GM12892 (cell line): ENCODE measurements at places on chromosomes 7 and 10.

- DNase-seq = no peak
Measured at GRCh38 chr7:39510864-39511354, 55.3 kb upstream of the YAE1 start.

DNA sequence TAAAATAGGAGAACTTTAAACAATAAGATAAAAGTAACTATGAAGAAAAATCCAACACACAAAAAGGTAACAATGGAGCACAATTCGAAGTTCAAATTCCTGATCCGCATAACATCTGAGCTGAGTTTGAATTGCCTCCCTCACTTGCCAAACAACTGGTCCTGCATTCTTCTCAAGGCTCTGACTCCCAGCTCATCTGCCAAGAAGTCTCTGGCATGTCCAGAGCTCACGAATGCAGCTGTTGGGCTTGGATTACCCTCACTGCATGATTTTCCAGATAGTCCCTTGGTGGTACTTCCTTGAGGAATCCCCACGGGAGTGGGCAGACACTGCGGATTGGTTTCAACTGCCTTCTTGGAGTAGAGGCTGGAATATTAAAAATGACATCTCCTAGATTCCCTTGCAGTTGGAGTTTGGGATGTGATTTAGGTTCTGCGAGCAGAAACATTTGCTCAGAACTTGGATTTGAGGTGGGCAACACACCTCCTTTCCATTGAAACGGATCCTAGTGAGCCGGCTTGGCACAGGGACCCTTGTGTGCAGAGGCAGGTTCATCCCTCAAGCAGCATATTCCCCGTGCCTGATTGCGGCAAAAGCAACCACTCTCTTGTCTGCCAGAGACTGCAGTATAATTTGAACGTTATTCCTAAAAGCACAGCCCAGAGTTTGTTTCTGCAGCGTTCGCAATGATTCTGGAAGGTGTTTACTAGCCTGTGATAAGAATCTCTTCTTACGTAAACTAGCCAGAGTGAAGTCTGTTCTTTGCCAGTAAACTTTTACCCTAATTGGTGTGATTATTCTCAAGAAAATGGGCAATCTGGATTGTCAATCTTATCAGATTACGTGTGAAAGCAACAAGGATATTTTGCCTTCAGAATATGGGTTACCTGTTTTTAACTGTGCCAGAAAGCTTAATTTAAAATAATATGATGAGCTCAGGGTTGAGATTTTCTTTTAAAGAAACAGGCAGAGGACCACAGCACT is 23.4 kb upstream of the PRKCQ start:
- DNase-seq = no peak

DNA sequence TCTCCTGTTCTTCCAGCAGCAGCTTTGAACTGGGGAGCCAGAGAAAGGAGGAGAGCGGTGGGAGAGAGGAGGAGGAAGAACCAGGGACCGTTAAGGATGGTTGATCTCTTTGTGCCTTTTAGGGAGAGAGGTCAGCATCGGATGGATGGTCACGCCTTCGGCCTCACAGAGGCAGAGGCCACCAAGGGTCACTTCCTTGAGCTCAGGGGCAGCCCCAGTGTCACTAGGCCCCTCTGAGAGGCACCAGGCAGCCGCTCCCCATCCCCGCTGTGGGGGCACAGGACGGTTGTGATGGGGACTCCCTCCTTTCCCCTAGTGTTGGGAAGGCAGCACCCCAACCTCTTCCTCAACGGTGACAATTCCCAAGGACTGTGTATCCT is 121.4 kb downstream of the DNAJB6 start:
- DNase-seq = no peak

DNA sequence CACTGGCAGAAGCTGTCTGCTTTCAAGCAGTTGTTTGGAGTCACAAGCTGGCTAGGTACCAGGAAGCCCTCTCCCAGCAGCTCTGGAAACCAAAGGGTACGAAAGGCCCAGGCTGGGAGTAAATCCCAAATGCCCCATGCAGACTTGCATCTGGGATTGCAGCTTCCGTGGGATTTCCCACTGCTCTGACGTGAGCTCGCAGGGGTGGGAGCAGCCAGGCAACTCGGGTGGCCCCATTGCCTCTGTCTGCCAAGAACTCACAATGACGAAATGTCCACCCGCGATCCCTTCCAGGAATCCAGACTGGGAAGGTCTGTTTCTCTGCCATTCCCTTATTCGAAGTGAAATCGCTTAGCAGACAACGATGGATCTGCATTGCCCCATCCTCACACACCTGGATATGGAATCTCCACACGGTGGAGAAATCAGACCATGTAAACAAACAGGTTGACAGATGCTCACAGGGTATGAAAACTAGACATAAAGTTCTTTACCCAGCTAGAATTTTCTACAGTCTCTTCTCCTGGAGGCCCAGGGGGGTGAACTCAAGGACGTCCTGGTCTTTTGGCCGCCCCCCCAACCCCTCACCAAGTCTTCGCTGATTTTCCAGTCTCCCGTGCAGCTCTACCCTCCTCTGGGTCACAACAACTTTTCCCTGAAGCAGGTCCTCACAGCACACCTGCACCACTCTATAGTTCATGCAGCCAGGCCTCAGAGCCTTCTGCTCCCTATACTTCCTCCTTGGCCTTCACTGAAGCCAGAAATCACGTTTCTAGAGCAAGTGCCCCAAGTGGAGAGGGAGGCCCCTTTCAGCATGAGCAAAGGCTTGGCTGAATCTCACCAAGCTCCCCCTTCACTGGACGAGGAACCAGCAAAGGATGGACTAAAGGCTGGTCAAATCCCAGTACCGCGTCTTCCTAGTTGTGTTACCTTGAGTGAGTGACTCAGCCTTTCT is 20.0 kb downstream of the SH3PXD2A start:
- DNase-seq = no peak

- DNase-seq = no peak
Measured at GRCh38 chr10:95789902-95790301, 33.9 kb downstream of the ENTPD1 start.

DNA sequence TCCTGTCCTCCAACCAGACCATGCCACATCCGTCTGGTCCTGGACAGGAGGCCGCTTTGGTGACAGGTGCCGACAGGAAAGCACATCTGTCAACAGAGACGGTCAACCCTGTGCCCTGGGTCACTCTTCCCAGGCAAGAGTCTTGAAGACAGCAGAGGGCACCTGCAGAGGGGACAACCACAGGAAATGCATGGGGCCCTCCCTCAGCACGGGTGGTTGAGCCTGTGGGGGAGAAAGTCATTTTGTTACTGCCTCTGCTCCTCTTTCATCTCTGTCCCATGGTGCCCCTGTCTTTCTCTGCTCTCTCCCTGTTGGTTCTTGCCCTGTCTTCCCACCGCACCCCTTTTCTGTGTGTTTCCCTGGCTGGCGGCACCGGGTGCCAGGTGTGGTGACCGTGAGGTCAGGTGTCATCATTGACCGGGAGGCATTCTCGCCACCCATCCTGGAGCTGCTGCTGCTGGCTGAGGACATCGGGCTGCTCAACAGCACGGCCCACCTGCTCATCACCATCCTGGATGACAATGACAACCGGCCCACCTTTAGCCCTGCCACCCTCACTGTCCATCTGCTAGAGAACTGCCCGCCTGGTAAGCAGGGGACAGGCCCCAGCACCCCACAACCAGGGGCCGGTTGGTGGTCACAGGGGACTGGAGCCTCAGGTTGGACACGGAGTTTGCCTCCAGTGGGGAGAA is 17.6 kb upstream of the VSIR start:
- peak; percentile 58 for DNase-seq

DNA sequence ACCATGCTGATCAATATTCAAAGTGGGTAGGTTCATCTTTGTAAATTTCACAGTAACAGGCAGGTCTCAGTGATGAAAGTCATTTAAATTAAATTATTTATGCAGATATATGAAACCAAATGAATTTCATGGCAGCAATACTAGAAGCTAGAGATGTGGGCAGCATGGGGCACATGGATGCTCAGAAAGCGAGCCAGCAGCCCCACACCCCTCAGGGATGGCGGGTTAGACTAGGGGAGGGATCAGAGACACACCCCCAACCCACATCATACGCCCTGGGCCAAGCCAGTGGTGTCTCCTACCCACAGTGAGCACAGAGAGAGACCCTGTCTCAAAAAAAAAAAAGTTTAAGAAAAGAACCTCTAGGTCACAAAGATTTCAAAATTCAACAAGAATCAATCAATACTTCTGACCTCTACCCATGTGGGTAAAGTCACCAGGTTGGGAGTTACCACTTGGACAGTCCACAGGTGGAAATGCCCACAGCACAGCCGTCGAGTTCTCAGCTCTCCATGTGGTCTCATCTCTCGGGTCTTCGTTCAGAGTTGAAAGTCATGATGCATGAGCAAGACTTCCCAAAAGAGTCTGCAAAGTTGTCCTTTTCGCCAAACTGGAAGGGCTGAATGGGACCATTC is 79.3 kb upstream of the PPP2R2D start:
- DNase-seq = no peak

- DNase-seq = no peak
Measured at GRCh38 chr10:13716081-13717071, 129.6 kb downstream of the PRPF18 start.

DNA sequence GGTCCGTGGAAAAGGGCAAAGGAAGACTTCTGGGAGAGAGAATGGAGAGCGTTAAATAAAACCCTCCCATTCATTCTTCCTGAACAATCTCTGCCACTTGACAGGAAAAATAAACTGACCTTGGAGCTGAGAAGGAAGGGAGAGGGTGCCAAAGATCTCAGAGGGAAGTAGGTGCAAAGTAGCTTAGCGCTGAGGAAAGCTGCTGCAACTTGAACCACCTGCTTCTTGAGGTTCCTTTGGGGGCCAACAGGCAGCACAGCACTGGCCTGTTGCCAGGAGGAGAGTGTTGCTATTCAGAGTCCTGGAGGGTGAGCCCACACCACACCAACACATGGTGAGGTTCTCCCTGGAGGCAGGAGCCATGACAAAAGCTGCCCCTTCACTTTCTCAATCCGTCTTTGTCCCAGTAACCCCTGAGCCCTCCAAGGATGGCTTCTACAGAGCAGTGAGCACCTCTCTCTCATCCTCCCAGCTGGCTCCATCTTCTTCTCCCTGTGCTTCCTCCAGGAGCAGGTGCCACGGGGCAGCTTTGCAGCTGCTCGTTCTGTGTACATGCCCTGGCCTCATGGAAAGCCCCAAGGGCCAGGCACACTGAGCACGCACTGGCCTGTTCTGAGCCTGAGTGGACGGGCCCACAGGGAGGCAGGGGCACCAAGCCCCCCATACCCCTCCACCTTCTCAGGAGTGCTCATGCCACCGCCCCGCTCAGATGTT is 101.3 kb downstream of the STRA8 start:
- no peak for DNase-seq

GRCh38 chr7:47605816-47606575 is 24.1 kb upstream of the TNS3 start:
- no peak for DNase-seq

- peak; percentile 0 for DNase-seq
Measured at GRCh38 chr7:122544463-122544862, 154.5 kb downstream of the RNF133 start.

DNA sequence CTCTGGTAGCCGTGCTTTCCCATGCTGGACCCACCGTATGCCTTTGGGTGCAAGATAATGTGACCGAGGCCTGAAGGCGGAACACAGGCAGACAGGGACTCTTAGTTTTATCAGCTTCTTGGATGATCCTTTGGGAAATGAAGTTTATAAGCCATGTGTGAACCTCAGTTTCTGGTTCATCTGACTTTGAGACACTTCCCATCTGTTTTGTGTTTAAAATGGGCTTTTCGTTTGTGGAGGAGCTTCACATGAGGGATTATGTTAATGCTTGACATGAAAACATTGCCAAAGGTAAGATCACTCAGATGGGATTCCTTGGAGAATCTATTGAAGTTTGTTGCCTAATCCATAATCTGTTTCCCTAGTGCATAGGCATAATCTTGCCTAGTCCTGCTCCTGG is 249.8 kb upstream of the LYZL1 start:
- DNase-seq = no peak

GRCh38 chr7:1679966-1680730 is 10.1 kb downstream of the ELFN1 start:
- DNase-seq = no peak

DNA sequence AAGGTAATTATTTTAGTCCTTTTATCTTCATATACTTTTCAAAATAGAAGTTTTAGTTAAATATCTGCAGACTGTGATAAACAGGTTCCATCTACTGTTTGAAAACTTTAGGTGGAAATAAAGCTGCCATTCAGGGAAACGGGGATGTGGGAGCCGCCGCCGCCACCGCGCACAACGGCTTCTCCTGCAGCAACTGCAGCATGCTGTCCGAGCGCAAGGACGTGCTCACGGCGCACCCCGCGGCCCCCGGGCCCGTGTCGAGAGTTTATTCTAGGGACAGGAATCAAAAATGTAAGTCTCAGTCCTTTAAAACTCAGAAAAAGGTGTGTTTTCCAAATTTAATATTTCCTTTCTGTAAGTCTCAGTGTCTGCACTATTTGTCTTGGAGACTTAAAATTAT is 11.0 kb downstream of the SUN1 start:
- DNase-seq = no peak

DNA sequence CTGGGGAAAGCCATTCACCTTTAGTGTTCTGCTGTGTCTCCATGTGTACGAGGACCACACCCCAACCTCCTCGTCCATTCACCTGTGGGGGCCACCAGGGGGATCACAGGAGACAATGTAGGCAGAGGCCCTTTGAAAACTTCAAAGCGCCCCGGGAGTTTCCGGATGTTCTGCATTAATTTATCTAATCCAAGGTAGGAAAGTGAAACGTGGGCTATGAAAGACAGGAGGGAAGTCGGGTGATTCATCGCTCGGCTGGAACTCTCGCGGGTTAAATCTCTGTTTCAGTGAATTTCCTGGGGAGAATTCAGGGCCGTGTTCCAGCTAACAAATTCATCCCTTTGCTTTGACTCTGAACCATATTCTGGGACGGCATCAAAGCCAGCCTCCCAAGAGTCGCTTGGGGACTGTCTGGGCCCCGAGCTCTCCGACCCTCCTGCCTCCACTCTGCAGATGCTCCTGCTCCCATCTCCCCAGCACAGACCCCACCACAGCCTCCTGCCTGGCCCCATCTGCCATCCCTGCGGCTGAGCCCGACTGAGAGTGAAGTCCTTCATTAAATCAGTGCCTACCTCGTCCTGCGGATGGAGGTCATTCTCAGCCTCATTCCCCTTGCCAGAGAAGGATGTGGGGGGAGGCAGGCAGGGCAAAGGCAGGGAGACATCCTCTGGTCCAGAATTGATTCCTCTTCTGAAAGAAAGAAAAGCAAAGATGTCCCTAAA is 114.1 kb upstream of the CARD11 start:
- no peak for DNase-seq

- no peak for DNase-seq
Measured at GRCh38 chr7:158235862-158236261, 351.8 kb downstream of the PTPRN2 start.

GRCh38 chr10:53003094-53003493 is 230.5 kb upstream of the MBL2 start:
- no peak for DNase-seq

DNA sequence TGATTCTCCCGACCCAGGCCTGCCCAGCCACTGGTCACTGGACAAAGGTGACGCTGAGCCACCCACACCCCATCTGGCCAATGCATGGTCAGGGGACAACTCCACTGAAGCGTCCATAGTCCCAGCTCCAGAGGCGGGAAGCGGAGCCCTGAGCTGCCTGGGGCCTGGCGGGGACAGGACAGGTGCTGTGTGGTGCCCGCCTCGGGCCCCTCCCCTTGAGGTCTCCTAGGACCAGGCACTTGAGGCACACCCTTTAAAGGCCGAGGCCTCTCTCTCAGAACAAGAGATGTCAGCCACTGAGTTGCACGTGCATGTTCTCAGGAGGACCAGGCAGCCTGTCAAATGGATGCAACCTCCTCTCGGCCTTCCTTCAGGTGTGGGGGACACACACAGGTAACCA is 52.5 kb upstream of the PPP2R2D start:
- DNase-seq = no peak
